ENCODE measurements at places on chromosomes 16 and 17. TPM values are rescaled to one million over a fixed set of nuclear protein-coding genes. Genes with fewer than 3 reads are reported as not detected.
A peak's percentile ranks its signal among the peaks of the same experiment; 100 is the strongest.

Gene FBRS
- total RNA-seq, result 37.7 TPM

Gene KRT32
- total RNA-seq, result not detected

Gene RSPRY1
- total RNA-seq, result 15.5 TPM

Gene SLC16A6
- 0.86 TPM for total RNA-seq

Gene NFE2L1
- total RNA-seq, result 603 TPM

Gene PITPNM3
- total RNA-seq, result 2.4 TPM

Gene CCL4L2
- total RNA-seq, result not detected

Gene KRTAP4-5
- total RNA-seq, result not detected

GRCh38 chr16:27499659-27500055 is 50.1 kb downstream of the GTF3C1 start:
- DNase-seq, result peak; percentile 58

DNA sequence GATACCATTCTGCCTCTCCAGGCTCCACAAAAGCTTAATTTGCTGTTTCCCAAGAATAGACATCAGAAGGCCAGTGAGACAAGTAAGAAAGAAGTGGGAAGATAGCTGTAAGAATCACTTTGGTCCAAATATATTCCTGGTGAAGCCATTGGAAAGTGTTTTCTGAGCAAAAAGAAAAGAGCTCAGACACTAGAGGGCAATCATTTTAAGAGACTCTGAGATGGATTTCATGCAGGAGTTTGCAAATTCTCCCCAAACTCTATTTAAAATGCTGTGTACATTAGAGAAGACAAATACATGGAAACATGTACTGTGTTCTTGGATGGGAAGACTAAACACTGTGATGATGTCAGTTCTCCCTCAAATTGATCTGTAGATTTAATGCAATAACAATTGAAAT is 8.0 kb upstream of the SLC6A2 start:
- no peak for DNase-seq

DNA sequence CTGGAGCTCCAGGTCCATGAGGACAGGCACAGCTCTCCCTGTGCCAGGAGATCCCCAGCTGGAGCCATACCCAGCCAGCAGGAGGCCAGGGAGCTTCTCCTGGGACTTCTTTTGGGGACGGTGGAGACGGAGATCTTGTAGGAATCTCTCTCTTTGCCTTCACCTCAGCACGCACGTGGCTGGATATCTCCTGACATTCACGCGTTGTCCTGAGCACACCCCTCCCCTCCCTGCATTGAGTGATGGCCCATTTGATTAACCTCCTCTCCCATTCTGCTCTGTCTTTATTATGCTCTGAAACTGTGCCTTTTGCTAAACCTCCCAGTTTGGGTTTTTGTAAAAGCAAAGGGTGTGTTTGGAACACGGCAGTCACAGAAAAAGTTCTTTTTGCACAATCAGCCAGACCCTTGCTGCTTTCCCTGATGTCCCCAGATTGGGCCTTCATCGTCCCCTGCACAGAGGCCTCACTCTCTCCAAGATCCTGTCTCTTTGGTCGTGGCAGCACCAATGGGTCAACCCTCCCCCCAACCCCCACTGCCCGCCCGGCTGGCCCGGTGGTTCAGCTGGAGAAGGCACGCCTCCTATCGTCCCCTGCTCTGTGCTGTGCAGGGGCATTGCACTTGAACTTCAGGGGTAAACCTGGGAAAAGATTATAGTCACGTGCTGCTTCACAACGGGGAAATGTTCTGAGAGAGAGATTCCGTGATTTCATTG is 32.5 kb upstream of the LGALS9 start:
- no peak for DNase-seq

DNA sequence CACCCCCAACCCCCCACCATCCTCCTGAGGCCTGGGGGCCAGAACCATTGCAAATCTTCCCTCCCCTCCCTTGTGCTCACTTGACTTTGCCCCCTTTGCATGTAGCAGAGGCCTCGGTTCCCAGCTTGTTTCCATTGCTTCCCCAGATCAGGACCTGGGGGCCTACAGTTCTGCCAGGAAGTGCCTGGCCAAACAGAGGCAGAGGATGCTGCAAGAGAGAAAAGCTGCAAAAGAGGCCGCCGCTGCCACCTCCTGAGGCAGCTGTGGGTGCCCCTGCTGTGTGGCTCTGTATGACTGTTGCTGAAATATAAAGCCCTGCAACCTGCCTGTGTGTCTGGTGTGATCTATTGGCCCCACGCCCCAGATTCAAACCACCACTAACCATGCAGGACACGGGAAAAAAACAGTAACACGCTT is 2.3 kb downstream of the NDUFB10 start:
- no peak for DNase-seq

DNA sequence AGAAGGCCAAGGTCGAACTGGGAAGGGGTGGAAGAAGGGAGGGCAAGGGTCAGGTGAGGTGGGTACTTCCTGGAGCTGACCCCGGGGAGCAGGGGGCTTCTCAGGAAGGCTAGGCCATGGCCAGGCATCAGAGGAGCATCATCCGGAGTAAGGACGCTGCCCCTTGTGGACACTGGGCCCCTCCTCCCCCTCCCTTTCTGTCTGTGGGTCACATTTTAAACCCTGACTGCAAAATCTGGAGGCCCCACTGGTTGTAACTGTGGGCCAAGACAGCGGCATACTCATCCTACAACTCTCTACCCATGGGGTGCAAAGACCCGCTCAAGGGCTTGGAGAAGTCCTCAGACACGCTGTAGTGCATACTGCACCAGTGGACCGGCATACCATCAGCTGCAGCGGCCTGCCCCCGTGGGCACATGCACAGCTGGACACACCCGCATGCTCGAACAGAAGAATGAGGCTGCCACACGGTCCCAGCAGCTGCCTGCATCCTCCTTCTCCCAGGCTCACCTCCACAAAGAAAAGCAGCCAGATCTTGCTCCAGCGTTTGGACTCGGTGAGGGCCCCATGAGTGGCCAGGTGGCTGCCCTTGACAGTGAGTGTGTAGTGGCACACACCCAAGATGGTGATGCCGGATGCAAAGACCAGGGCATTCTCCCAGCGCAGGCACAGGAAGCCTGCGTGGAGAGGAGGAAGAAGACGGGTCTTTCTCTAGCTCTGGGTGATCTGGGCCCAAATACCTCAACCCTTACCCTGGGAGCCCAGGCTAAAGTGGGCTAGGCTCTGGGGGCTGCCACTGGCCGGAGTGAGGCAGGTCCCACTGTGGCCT is 1.2 kb downstream of the FADS6 start:
- no peak for DNase-seq

DNA sequence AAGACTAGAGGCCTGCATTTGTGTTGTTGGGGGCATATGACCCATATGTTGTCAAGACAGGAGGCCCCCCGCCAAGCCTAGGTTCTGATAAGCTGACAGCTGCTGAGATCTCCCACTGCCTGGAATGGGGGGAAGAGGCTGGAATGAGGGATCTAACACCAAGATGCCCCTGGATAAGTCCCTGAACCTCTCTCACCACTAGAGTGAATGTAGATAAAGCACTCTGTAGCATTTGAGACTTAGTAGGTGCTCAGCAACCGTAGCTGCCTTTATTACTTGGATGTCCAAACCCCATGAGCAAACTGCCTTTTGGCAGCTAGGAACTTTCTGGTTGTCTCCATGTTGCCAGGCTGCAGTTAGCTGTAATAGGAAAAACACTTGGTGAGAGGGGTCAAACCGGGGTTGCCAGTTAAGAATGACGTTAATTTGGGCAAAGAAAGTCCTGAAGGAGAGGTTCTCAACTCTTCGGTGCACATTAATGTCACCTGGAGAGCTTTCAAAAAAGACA is 4.4 kb upstream of the RASL10B start:
- DNase-seq, result no peak

DNA sequence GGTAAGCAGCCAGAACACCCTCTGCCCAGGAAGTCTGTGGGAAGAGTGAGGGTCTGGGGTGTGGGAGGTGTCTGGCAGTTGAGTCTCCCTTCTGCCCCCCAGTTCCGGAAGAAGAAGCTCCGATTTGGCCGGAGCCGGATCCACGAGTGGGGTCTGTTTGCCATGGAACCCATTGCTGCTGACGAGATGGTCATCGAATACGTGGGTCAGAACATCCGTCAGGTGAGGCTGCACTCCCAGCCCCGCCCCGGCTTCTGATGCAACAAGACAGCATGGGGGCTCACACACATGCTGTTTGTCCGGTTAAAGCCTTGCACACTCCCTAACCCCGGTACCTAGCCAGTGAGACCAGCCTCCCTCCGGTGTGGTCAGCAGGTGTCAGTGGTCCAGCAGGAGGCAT is 4.0 kb upstream of the HSD3B7 start:
- peak; percentile 18 for DNase-seq

- no peak for DNase-seq
Observed at GRCh38 chr17:68310152-68310551, 18.9 kb downstream of the ARSG start.

GRCh38 chr17:42893359-42893758 is 7.2 kb upstream of the G6PC1 start:
- no peak for DNase-seq

GRCh38 chr17:13429201-13429600 is 172.5 kb downstream of the HS3ST3A1 start:
- DNase-seq, result no peak

- no peak for DNase-seq
Observed at GRCh38 chr17:12296209-12296625, 275.5 kb downstream of the MAP2K4 start.

- DNase-seq, result peak; percentile 52
Observed at GRCh38 chr16:72189865-72190371, 18.0 kb upstream of the PMFBP1 start.

- DNase-seq, result peak; percentile 93
Observed at GRCh38 chr17:43006639-43007551, at the start of gene IFI35. IFI35 (plus strand) TSS chr17:43006784; CDS start chr17:43006948, 164 bp downstream.
